SJCRH30 (cell line): ENCODE measurements at places on chromosomes 5 and 9. TPM values are rescaled to one million over a fixed set of nuclear protein-coding genes. Genes with fewer than 3 reads are reported as not detected.

Gene PDCD1LG2
- total RNA-seq: 0.59 and 0.73 TPM in 2 replicates

Gene NPR3
- total RNA-seq: 0.23 and 0.24 TPM in 2 replicates

Gene ANKRD20A1
- total RNA-seq: 0.05 TPM in 1 of 2 replicates, not detected in the other

Gene GPR21
- total RNA-seq: 0.68 and 1.7 TPM in 2 replicates

- peaks cover 28% of the 10 kb centered on the region for H3K4me1 ChIP-seq
- no peaks in the 10 kb centered on the region for H3K27me3 ChIP-seq
- H3K36me3 ChIP-seq: no peaks in the 10 kb centered on the region
- peak overlapping the region; percentile 38 for H3K27ac ChIP-seq
These were observed 186.9 kb upstream of the GNA14 start for GRCh38 chr9:77834898-77835488.

DNA sequence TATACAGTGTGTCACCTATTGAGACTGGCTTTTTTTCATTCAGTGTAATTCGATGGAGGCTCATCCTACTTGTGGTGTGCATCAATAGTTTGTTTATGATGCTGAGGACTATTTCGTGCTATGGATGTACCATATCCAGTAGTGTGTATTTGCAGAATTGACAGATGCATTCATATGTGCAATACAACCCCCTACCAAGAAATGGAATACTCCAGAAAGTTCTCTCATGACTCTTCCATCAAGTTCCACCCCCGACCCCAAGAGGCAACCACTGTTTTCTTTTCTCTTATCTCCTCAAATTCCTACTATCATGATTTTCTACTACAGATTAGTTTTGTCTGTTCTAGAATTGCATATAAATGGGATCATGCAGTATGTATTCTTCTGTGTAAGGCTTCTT, 21.9 kb downstream of the FBXO10 start:
- H3K27me3 ChIP-seq: no peaks in the 10 kb centered on the region
- H3K27ac ChIP-seq: no peak overlapping the region
- no peak for DNase-seq
- H3K4me1 ChIP-seq: no peaks in the 10 kb centered on the region

GRCh38 chr5:34657274-34657921, 1.3 kb downstream of the RAI14 start:
- DNase-seq: peak; percentile 73
- no peaks in the 10 kb centered on the region for H3K27me3 ChIP-seq
- peaks cover 9% of the 10 kb centered on the region; the same call in 1 of the 2 replicates for H3K36me3 ChIP-seq
- H3K4me3 ChIP-seq: peak overlapping the region; percentile 96
- H3K27ac ChIP-seq: peak overlapping the region; percentile 66

- H3K27me3 ChIP-seq: no peaks in the 10 kb centered on the region
- H3K4me3 ChIP-seq: no peak overlapping the region
- peak; percentile 13 for DNase-seq
- H3K36me3 ChIP-seq: no peaks in the 10 kb centered on the region
- peaks cover 3% of the 10 kb centered on the region; the same call in 1 of the 2 replicates for H3K4me1 ChIP-seq
These were observed 775.8 kb downstream of the EFNA5 start for GRCh38 chr5:106894964-106895363.

DNA sequence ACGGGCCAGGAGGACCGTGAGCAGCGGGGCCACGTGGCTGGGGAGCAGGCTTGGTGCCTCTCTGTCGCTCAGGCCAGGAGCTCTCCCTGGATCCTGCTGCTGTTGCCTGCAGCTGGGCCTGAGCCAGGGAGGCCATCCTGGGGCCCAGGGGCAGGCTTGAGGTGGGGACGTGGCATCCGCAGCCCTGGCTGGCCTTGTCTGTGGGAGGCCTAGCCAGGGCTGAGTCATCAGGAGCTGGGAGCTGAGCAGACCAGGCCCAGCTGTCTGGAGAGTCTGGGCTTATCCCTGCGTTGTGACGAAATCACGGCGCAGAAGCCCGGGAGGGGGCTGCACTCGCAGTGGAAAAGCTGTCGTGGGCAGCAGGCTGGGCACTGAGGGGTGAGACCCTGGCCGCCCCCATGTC, 138.8 kb upstream of the COL5A1 start:
- H3K4me1 ChIP-seq: peaks cover 12% of the 10 kb centered on the region
- peak; percentile 97 for DNase-seq

GRCh38 chr5:2009986-2010914, 127.5 kb upstream of the IRX4 start:
- H3K27me3 ChIP-seq: no peaks in the 10 kb centered on the region
- no peak for DNase-seq
- H3K4me1 ChIP-seq: no peaks in the 10 kb centered on the region
- H3K4me3 ChIP-seq: no peak overlapping the region

DNA sequence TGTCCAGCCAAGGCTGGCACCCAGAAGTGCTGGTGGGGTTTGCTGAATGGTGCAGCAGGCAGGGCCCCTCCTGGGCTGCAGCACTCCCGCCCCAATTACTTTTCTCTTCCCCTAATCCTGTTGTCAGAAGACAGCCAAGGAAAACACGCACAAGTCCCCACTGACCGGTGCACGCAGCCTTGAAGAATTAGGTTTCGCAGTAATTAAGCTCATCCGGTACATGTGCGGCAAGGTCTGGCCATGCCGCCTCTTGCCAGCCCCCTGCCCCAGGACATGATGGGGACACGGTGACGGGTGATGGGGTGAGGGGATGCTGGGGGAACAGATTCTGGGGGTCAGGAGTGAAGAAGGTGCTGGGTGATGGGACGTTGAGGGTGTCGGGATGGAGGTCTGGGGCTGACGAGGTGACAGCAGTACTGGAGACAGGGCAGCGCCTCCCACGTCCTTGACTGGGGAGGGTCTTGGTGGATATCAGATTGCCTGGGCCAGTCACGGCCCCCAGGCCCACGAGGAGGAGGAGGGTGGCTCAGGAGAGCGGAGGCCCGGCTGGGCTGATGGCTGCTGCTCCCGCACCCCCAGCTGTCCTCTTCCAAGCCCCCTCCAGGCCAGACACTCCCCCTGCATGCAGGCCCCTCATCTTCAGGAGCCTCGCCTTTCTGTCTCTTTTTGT, 34.9 kb downstream of the BARX1 start:
- H3K4me3 ChIP-seq: no peak overlapping the region
- no peak overlapping the region for H3K27ac ChIP-seq
- H3K27me3 ChIP-seq: peaks cover 11% of the 10 kb centered on the region

GRCh38 chr5:167155387-167156005, 1135.9 kb upstream of the WWC1 start:
- H3K27ac ChIP-seq: no peak overlapping the region
- H3K4me1 ChIP-seq: no peaks in the 10 kb centered on the region
- no peak overlapping the region for H3K4me3 ChIP-seq
- no peaks in the 10 kb centered on the region for H3K36me3 ChIP-seq
- no peak for DNase-seq

DNA sequence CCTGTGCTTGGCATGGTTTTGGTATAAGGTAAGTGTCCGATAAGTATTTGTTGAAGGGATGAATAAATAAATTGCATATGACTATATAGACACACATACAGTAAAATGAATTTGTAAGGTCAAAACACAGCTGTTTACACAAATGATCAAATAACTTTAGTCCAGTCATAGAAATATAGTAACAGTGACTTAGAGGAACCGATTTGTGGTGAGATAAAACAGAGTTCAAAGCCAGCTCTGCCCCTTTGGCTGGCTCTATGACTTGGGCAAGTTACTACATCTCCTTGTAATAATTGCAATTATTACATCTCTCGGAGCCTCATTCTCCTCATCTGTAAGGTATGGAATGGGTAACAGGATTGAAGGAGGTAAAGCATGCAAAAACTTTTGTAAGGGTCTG, 384.0 kb downstream of the PLK2 start:
- no peak overlapping the region for H3K27ac ChIP-seq
- H3K36me3 ChIP-seq: no peaks in the 10 kb centered on the region
- no peak for DNase-seq
- H3K4me1 ChIP-seq: peaks cover 16% of the 10 kb centered on the region
- no peaks in the 10 kb centered on the region for H3K27me3 ChIP-seq

DNA sequence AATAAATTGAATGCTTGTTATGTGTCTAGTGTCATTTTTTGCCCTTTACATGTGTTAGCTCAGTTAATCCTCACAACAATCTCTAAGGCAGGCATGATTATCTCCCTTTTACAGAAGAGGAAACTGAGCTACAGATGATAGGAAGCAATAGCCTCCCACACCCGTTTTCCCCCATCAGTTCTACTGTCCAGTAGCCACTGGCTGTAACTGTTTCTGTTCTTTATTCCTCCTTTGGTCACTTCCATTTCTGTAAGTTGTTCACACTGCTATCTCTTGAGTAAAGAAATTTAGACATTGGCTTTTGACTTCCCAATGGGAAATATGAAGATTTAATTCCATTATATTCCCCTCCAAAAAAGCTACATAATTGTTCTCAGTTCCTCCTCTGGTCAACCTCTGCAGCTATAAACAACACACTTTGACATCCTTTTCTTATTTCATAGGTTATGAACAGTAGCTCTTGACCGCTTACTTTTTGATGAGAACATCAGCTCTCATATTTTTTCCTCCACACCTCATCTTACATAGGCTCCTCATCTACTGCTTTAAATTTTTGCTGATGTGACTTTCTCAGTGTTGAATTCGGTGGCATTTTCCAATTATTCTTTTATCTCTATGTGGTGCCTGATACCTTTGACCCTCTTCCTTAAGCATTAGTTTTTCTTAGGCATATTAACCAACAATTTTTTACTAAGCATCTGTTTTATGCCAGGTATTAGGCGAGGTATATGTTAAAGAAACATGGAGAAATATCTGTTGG, 21.4 kb downstream of the SPZ1 start:
- no peaks in the 10 kb centered on the region for H3K36me3 ChIP-seq
- no peaks in the 10 kb centered on the region for H3K4me1 ChIP-seq
- DNase-seq: no peak
- no peaks in the 10 kb centered on the region for H3K27me3 ChIP-seq
- no peak overlapping the region for H3K27ac ChIP-seq

DNA sequence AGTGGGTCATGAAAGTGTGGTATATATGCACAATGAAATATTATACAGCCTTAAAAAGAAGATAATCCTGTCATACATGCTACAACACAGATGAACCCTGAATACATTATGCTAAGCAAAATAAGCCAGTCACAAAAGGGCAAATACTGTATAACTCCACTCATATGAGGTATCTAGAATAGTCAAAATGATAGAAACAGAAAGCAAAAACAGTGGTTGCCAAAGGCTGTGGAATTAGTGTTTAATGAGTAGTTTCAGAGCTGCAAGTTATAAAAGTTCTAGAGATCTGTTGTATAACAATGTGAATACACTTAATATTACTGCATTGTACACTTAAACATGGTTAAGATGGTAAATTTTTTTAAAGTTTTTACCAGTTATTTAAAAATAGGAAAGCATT, 135.0 kb downstream of the OXCT1 start:
- H3K27me3 ChIP-seq: no peaks in the 10 kb centered on the region
- H3K4me1 ChIP-seq: no peaks in the 10 kb centered on the region
- no peak for DNase-seq
- H3K27ac ChIP-seq: no peak overlapping the region
- no peak overlapping the region for H3K4me3 ChIP-seq

DNA sequence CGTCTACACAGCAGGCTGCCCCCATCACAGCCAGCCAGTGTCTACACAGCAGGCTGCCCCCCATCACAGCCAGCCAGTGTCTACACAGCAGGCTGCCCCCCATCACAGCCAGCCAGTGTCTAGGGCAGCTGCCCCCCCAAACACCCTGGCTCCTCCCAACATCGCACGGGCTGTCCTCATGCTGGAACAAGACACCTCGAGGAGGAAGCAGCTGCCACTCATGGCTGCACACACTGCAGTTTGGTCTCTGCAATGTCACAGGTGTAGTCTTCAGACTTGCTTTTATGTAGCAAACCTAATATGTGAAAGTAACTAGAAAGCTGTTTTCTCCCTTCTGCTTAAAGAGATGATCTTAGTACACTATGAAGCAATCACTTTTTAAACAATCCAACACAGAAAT, 9.7 kb downstream of the LRRC14B start:
- H3K4me3 ChIP-seq: no peak overlapping the region
- H3K27ac ChIP-seq: no peak overlapping the region
- H3K27me3 ChIP-seq: no peaks in the 10 kb centered on the region
- no peaks in the 10 kb centered on the region for H3K4me1 ChIP-seq
- no peak for DNase-seq
